ENCODE measurements at places on chromosomes 1 and 21.

- peak; percentile 85 for DNase-seq
Observed at GRCh38 chr1:155017041-155017945, 14.7 kb downstream of the ZBTB7B start.

- no peak for DNase-seq
Observed at GRCh38 chr1:96361271-96361856, 360.2 kb upstream of the PTBP2 start.

- no peak for DNase-seq
Observed at GRCh38 chr1:53116933-53117600, 25.4 kb downstream of the SLC1A7 start.

- DNase-seq: no peak
Observed at GRCh38 chr1:157380523-157380922, 171.8 kb downstream of the FCRL5 start.

DNA sequence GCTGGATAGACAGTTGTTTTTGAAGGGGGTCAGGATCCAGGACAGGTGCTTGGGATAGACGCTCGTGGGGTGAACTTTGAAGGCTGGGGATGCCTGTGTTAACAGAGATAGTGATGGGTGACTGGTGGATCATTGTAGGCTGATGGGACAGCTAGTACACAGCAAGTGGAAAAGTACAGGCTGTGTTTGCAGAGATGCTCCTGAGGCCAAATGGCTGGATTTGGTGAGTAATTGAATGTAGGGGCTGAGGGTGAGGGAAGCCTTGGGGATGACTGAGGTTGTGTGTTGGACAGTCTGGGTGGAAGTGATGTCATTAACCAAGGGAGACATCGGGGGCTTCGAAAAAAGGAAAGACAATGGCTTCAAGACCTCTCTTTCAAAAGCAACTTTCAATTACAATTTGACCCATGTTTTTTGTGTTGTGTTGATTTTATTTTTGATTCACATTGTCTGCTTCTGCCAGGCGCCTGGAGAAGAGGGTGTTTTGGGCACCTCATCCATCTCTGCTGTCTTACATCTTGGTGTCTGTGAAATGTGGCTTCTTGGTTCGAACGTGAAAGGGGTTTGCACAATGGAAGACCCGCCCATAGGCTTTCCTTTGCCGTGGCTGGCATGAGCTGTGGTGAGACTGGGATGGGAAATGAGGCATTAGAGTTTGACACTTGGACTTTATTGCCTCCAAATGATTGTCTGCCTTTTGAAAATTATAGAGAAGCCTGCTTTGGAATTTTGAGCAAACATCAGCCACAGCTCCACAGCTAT, 147.5 kb downstream of the FOXD2 start:
- DNase-seq: no peak

All from stimulated activated CD4-positive, alpha-beta T cell treated with anti-CD3 and anti-CD28 coated beads, Interleukin-1b, Interleukin-23, amount 100 ng/mL, for 1 hour (primary cell).